ENCODE measurements at places on chromosomes 3 and 15.

GRCh38 chr3:15903164-15903563 lies 105.4 kb upstream of the ANKRD28 start:
- no peak for DNase-seq

GRCh38 chr15:77603611-77604336 lies 28.9 kb downstream of the LINGO1 start:
- DNase-seq: no peak

DNA sequence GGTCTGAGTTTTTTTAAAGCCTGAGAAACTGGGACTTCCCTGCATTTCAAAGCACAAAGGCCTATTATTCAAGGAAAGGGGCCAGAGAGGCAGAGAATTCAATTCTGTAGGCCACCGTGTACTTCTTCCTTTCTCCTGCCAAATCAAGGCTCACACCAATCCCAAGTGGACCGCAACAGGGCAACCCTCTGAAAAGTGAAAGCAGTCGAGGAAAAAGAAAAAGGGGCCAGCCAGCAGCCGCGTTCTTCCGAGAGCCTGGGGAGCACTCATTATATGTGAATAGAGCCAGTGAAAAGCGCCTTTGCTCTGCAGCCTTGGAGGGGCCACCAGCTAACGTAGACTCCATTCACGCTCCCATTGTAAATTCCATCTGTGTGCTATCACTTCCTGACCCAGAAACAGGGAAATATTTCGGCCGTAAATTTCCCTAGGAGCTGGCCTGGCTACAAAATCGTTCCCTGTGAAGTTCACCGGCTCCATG lies 45.9 kb upstream of the THUMPD3 start:
- DNase-seq: no peak

GRCh38 chr15:74318376-74319137 lies 48.9 kb downstream of the CYP11A1 start:
- DNase-seq: no peak

- no peak for DNase-seq
These were observed 55.9 kb upstream of the PHLDB2 start for GRCh38 chr3:111803123-111803593.

DNA sequence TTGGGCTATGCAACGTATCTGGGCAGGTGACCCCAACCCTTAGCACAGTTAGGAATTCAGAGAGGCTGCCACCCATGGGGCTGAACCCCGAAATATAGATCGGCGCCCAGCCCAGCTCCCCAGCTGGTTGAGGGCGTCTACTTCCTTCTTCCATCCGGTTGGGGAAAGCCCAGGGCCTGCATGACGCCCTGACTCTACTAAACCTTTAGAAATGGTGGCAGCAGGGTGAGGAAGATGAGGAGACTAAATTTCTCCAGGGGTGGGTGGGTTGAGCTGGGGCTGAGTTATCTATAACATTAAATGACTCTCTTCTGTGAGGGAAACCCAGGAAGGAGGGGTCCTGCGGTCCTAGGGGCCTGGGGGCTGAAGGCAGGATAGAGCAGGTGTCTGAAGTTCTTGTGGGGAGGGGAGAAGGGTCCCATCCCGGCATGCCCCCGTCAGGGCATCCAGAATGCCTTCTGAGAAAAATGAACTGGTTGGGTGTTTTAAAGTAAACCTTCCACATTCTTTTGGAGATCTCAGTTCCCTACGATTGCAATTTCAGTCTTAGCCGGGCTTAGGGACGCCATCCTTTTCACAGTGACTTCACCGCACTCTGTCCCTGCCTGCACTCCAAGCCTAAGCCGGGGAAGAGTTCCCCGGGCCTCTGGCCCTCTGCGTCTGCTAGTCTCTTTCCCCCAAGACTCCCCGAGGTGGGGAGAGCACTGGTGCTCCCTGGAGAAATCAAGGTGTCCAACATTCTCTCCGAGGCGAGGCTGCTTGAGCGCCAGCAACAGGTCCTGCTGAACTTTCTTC lies 28.5 kb downstream of the NR2F2 start:
- no peak for DNase-seq

DNA sequence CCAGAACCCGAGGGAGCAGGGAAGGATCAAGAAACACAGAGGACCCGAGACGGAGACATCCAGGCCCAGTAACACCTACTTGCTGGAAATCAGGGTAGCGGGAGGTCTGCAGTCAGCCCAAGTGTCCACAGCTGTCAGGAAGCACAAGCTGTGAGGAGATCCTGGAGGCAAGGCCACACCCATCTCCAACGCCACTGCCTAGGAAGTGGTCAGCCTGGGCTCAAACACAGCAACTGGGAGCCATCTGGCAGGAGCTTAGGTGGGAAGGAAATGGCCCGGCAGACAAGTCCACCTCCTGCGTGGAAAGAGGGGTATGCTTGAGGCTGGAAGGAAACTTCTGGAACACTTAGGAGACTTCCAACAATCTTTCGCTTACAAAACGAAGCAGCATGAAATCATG lies 407.1 kb downstream of the VPS13C start:
- DNase-seq: no peak

GRCh38 chr15:27757052-27757451 lies 342.1 kb downstream of the OCA2 start:
- DNase-seq: no peak

- no peak for DNase-seq
These were observed 56.4 kb upstream of the ETV5 start for GRCh38 chr3:186165331-186165730.

- DNase-seq: no peak
These were observed 251.4 kb upstream of the ROPN1 start for GRCh38 chr3:124243177-124243859.

GRCh38 chr3:56192001-56192400 lies 276.3 kb downstream of the ERC2 start:
- no peak for DNase-seq

DNA sequence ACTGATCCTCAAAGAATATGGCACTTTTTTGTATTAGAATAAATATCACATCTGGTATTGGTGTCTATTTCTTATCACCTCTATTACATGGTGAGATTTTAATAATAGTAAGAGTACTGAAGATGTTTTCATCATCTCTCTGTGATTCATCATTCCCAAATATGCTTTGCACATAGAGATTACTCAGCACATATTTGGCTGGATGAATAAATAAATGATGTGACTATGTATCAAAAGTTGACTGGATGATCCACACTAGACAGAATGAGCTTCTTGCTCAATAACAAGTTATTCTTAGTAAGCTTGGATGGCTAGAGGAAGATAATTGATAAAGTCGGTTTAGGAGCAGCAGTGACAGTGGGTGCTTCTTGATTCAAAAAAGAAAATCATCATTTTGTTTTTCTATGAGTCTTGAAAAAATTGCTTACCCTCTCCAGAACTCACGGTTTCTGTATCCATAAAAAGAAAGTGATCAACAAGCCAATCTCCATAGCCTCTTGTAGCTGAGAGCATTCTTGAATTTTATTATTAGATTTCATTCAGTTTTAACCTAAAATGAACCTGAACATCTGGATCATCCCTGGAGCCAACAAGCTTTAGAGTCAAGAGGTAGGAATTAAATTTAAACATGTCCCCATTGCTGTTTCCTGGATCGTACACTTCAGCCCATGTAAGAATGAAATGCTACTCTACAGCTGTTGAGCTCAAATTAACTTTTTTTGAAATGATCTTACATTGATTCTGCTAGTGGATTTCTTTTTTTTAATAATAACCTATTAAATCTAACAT lies 104.8 kb upstream of the OSTN start:
- no peak for DNase-seq

- DNase-seq: no peak
These were observed 58.3 kb downstream of the RBPMS2 start for GRCh38 chr15:64717130-64717529.

GRCh38 chr15:62564886-62565633 lies 400.0 kb upstream of the C2CD4B start:
- DNase-seq: no peak

DNA sequence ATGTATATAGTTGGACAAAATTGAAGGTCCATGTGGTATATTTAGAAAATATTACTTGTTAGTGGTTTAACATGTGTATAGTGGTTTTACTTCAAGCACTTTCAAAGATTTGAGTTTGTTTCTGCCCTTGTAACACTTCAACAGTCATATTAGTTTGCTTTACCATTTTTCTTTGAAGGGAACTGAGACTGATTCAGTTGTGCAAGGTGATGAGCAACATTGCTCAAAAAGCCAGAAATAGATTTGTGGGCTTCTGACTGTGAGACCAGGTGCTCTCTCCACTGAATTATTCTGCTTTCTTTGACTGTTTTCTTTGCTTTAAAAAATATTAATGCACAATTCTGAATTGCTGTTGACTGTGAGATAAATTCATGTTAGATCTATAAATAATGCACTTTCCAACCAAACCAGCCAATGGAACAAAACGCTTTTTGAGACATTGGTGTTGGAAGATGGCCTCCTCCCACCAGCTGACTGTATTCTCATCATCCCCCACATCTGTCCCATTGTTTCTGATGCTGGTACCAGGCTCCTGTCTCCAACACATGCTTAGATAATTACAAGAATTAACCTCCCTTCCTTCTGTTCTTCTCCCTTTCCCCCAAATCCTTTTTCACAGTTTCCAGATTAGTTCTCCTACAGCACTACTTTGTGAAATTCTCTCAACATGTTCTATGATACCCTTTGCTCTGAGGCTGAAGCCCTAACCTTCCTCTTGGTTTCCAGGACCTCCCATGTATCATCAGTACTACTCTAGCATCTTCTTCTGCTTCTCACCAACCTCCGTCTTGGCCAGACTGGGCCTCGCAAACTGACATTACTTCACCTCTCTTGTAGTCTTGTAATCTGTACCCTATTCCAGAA lies 27.9 kb downstream of the PLCL2 start:
- DNase-seq: peak; percentile 43

DNA sequence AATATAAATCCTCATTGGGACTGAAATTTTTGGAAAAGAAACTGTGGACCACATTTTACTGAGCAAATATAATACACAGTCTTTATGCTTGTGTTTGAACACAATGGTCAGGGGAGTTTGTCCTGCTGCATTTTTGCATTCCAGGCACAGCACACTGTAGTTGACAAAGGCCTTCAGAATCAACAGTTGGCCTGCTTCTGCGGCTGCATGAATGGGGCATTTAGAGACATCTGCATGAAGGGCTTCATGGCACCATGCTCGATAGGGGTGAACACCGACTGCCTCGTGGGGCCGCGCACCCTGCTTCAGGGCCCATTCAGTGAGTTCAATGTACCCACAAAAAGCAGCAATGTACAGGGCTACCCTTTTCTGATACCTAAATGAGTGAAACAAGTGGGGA lies 15.4 kb upstream of the COMMD2 start:
- no peak for DNase-seq

DNA sequence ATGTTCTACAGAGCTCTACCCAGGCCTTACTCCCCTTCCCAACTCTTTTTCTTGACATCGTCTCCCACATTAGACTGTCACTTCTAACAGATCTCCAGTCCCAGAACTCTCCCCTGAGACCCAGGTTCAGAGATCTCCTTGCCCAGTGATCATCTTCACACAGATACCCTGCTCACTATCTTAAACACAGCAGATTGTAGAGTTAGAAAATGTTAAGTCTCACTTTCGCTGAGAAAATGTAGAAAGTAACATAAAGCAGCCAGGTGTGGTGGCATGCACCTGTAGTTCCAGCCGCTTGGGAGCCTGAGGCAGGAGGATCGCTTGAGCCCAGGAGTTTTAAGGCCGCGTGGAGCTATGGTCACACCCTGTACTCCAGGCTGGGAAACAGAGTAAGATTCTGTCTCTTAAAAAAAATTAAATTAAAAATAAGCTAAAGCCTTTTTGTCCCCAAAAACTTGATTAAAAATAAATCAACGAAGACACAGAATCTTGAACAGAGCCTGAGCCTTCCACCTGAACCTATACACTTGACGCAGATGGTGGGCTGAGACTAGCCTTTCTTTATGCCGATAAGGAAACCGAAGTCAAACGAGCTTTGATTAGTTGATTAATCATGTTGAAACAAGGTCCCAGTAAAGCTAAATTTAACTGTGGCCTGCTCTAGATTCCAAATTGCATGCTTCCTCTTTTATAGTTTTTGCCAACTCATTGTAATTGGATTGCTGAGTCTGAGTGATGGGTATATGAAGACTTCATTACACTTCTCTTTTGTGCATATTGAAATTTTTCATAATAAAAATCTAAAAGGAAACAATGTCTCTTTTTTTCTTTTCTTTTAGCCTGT lies 31.3 kb upstream of the BLM start:
- no peak for DNase-seq
